ENCODE measurements at places on chromosomes 1 and 21. TPM values are rescaled to one million over a fixed set of nuclear protein-coding genes. Genes with fewer than 3 reads are reported as not detected.

Gene TFF1
- not detected for total RNA-seq

Gene TMEM82
- not detected for total RNA-seq

Gene RAB7B
- total RNA-seq: 6.3 TPM

Gene NR1I3
- total RNA-seq: not detected

Gene PGBD5
- total RNA-seq: 5.7 TPM

Gene CLIC6
- under 0.01 TPM for total RNA-seq

Gene MAD2L2
- total RNA-seq: 19.8 TPM

Gene KRTAP10-5
- not detected for total RNA-seq

Gene RHCE
- 0.52 TPM for total RNA-seq

Gene ADAMTS4
- 4.7 TPM for total RNA-seq

Gene CD5L
- not detected for total RNA-seq

Gene ICOSLG
- total RNA-seq: 2.6 TPM

Gene PTGS2
- 1.0 TPM for total RNA-seq

Gene CTPS1
- 16.2 TPM for total RNA-seq

Gene RIMS3
- total RNA-seq: 0.52 TPM

Gene KRTAP19-3
- total RNA-seq: not detected

Gene S100B
- total RNA-seq: 25.6 TPM

Gene ACTA1
- total RNA-seq: 2,324 TPM

Gene OR14K1
- total RNA-seq: 0.52 TPM

Gene PLOD1
- total RNA-seq: 97.6 TPM

Gene PLA2G2D
- total RNA-seq: not detected

Gene CELA3B
- not detected for total RNA-seq

Gene TBX15
- 49.6 TPM for total RNA-seq

Gene SLC45A1
- total RNA-seq: under 0.01 TPM

Gene FCMR
- 0.52 TPM for total RNA-seq
